ENCODE measurements at places on chromosomes 6 and 20. TPM values are rescaled to one million over a fixed set of nuclear protein-coding genes. Genes with fewer than 3 reads are reported as not detected.

The DST gene
- 442 TPM for total RNA-seq

The RAB23 gene
- total RNA-seq = 22.3 TPM

- DNase-seq = peak; percentile 58
- H3K36me3 ChIP-seq = no peaks in the 10 kb centered on the region
- H3K27me3 ChIP-seq = peaks cover 2% of the 10 kb centered on the region
- no peak overlapping the region for H3K4me3 ChIP-seq
- peaks cover 4% of the 10 kb centered on the region for H3K4me1 ChIP-seq
- no peak overlapping the region for H3K27ac ChIP-seq
Observed at GRCh38 chr20:11522366-11522741, 395.3 kb upstream of the BTBD3 start.

DNA sequence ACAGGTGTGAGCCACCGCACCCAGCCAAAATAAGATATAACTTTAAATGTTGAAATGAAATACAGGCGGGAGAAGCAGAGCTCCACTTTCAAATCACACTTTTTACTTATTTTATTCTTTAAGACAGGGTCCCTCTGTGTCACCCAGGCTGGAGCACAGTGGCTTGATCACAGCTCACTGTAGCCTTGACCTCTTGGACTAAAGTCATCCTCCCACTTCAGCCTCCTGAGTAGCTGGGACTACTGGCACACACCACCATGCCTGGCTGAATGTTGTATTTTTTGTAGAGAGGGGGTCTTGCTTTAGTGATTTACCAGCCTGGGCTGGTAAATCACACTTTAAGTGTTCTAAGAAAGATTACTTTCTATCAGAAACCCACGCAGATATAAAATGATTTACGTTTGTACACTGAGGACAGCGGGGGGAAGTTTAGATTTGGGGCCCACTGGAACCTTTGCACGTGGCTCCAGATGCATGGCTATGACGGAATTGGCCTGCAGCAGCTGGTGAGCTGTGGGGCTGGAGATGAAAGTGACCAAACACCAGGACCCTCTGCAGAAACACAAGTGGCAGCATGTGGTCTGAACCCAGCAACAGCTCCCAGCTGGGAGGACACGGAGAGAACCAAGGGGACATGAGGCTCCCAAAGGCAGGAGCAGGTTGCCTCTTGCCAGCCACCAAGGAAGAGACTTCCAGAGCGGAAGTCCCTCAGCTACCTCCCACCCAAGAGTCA is 26.4 kb upstream of the TLDC2 start:
- H3K4me3 ChIP-seq = no peak overlapping the region
- H3K36me3 ChIP-seq = no peaks in the 10 kb centered on the region
- peaks cover 50% of the 10 kb centered on the region for H3K4me1 ChIP-seq
- no peaks in the 10 kb centered on the region for H3K27me3 ChIP-seq
- H3K27ac ChIP-seq = peak overlapping the region; percentile 66

GRCh38 chr20:1478566-1478965 is 11.9 kb upstream of the NSFL1C start:
- H3K27me3 ChIP-seq = no peaks in the 10 kb centered on the region
- H3K4me3 ChIP-seq = no peak overlapping the region
- H3K4me1 ChIP-seq = peaks cover 9% of the 10 kb centered on the region
- H3K36me3 ChIP-seq = no peaks in the 10 kb centered on the region
- peak; percentile 59 for DNase-seq

DNA sequence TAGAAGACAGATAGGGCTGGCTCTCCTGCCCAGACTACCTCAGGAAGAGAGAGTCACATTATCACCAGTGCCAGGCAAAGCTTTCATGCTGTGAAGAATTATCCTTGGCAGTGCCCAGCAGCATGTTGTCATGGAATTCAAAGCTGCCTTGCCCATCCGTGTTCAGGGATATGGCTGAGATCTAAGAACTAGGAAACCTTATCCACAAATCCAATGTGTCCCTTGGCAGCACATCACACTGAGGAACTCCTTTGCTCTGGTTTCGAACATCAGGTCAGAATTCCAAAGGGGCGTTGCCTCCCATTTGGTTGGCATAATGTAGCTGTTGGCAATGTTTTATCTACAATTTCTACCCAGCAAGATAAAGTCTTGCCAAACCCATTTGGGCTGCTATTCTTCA is 52.7 kb downstream of the ADGRF1 start:
- H3K27me3 ChIP-seq = no peaks in the 10 kb centered on the region
- peaks cover 21% of the 10 kb centered on the region for H3K4me1 ChIP-seq
- no peak for DNase-seq
- H3K4me3 ChIP-seq = no peak overlapping the region
- H3K27ac ChIP-seq = no peak overlapping the region
- no peaks in the 10 kb centered on the region for H3K36me3 ChIP-seq

GRCh38 chr6:118344014-118344670 is 204.0 kb upstream of the PLN start:
- no peaks in the 10 kb centered on the region for H3K27me3 ChIP-seq
- DNase-seq = no peak
- H3K4me3 ChIP-seq = no peak overlapping the region
- H3K27ac ChIP-seq = no peak overlapping the region

DNA sequence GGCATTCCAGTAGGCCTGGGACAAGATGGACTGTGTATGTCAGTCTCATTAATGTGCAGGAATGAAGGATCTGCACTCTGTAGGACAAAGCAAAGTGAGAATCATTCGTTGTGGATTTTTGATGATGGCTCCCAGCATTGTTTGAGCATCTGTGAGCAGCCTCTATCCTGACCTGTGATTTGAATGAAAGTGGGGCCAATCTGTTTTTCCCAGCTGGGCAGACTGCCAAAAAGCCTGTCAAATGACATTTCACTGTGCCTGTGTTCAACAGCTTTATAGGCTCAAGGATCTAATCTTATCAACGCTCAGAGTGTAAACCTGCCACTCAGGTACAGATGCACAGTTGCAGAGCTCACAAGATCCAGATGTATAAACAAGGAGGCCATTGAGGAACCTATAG is 86.7 kb upstream of the SYNDIG1 start:
- no peak overlapping the region for H3K27ac ChIP-seq
- H3K4me3 ChIP-seq = no peak overlapping the region
- peaks cover 11% of the 10 kb centered on the region for H3K4me1 ChIP-seq
- DNase-seq = no peak

DNA sequence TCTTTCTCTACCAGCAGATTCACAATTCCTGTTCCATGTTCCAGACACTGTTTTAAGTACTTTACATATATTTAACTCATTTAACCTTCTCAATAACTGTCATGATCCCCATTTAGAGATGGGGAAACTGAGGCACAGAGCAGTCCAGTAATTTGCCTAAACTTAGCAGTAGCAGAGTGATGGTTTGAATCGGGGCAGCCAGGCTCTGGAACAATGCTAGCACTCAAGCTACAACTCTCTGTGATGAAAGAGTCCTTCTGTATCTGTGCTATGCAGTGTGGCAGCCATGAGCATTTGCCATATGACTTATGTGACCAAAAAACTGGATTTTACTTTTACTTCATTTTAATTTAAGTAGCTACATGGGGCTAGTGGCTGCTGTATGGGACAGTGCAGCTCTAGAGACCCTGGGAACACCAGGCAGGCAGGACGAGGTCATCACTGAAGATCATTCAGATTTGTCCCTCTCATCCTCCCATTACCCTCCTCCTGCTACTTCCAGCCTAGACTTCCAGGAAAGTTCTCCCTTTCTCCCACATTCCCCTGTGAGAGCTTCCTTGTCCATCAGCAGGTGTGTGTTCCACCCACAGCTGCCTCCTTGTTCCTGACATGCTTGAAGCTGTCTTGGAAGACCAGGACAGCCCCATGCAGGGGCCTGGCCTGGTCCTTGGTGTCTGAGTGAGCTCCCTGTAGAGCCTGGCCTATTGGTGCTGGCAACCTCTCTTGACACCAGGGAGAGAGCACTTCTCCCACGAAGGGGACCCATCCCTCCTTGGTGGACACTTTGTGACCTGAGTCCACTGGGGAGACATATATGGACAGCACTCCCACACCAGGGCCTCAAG is 157.0 kb downstream of the MRPL14 start:
- DNase-seq = no peak
- peaks cover 10% of the 10 kb centered on the region for H3K27me3 ChIP-seq
- H3K36me3 ChIP-seq = no peaks in the 10 kb centered on the region

DNA sequence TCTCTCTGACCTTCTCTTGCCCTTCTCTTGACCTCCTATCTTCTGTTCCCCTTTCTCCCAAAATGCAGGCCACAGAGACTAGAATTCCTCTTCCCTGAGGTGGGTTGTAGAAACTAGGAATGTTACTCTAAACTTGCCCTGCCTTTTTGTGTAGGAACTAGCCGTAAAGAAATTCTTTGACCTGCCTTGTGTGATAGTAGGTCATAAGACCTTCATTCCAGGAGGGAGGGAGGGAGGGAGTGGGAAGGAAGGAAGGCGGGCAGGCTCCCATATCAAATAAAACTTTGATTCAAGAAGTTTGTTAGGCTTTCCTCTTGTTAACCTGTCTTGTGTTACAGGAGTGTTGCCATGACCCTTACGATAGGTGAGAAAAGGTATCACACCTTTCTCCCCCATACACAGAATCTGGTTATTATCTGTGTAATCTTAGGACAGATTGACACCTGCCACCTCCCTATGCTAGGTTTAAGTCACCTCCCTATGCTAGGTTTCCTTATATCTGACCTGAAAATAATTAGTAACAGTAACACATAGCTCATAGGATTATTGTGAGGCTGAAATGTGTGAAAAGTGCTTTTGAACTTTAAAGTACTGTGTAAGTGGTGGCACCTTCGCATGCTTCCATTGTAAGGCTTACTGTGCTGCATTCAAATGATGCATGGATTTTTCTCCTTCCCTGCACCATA is 32.6 kb upstream of the FUCA2 start:
- no peaks in the 10 kb centered on the region for H3K27me3 ChIP-seq
- no peak for DNase-seq
- H3K27ac ChIP-seq = no peak overlapping the region
- no peaks in the 10 kb centered on the region for H3K36me3 ChIP-seq
- no peak overlapping the region for H3K4me3 ChIP-seq

- no peak for DNase-seq
- no peaks in the 10 kb centered on the region for H3K4me1 ChIP-seq
- no peak overlapping the region for H3K27ac ChIP-seq
- H3K27me3 ChIP-seq = no peaks in the 10 kb centered on the region
Observed at GRCh38 chr6:96104910-96105309, 89.1 kb downstream of the FUT9 start.

DNA sequence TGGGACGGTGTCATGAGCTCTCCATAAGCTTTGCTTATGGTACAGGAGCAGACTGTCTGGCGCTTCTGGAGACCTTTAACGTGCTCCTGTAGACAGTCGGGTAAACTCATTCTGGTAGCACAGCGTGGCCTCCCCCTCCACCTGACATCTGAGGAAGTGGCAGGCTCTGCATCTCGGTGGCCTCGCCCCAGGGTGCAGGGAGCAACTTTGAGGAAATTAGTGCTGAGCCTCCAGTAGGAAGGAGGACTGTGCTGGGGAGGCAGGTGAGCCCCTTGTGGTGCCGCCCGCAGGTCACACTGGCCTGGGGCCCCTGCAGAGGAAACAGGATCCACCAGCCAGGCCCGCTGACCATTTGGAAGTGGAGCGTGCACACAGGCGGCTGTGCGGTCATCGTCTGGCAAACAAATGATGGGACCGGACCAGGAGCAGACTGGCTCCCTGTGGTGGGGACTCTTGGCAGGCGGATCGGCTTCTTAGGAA is 57.9 kb downstream of the SYNJ2 start:
- peak; percentile 87 for DNase-seq
- H3K4me3 ChIP-seq = peak overlapping the region; percentile 26
- no peaks in the 10 kb centered on the region for H3K27me3 ChIP-seq
- peak overlapping the region; percentile 99 for H3K27ac ChIP-seq

DNA sequence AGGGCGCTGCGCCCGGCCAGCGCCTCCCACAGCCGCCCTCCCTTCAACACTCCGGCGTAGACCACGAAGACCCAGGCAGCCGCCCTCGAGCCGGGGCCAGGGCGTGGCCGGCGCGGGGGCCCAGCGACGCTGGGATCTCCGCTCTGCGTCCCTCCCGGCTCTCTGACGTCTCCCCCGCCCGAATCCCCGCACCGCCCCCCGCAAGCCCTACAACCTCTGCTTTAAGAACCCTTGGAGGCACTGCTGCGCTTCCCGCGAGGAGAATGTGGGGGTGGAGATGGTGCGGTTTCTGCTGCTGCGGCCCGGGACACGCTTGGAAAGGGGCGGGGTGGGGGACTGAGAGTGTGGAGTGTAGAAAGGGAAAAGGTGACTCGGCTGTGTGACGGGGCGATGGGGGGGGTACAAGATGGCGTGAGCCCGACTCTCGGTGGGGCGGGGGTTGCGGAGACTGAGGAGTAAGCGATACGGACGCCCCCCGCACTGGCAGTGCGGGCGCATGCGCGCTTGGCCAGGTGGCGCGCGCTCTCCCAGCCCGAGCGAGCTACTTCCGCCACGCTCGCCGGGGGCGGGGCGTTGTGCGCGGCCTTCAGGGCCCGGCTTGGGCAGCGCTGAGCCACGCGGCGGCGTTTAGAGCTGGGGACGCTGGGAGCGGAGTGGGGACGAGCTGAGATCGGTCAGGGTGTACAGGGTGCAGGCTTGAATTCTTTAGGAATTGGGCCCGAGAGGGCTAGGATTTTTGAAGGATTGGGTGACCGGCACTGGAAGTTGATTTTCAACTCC is at the start of gene SUPT3H:
Gene SUPT3H, minus strand, starts transcription at position 381 of the 780 bp plus-strand sequence.
- no peaks in the 10 kb centered on the region for H3K27me3 ChIP-seq
- H3K4me3 ChIP-seq = peak within 1 kb of the TSS; percentile 74
- no peaks in the 10 kb centered on the region for H3K36me3 ChIP-seq
- H3K4me1 ChIP-seq = peaks cover 11% of the 10 kb centered on the region

DNA sequence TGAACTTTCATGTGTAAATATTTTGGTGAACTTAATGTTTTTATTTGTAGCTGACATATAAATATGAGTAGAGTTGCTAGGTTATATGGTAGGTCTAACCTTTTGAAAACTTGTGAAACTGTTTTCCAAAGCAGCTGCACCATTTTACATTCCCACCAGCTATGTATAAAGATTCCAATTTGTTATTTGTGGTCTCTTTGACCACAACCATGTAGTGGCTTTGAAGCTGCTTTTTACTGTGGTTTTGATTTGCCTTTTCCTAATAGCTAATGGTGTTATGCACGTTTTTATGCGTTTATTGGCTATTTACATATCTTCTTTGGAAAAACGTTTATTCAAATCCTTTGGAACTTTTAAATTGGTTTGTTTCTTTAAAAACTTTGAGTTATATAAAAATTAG is 10.3 kb downstream of the CST3 start:
- no peak overlapping the region for H3K27ac ChIP-seq
- peak; percentile 44 for DNase-seq
- no peak overlapping the region for H3K4me3 ChIP-seq
- peaks cover 15% of the 10 kb centered on the region for H3K4me1 ChIP-seq

- H3K27ac ChIP-seq = no peak overlapping the region
- no peaks in the 10 kb centered on the region for H3K27me3 ChIP-seq
- no peak overlapping the region for H3K4me3 ChIP-seq
- no peaks in the 10 kb centered on the region for H3K36me3 ChIP-seq
- DNase-seq = peak; percentile 29
Observed at GRCh38 chr6:22442826-22443225, 126.5 kb upstream of the HDGFL1 start.

DNA sequence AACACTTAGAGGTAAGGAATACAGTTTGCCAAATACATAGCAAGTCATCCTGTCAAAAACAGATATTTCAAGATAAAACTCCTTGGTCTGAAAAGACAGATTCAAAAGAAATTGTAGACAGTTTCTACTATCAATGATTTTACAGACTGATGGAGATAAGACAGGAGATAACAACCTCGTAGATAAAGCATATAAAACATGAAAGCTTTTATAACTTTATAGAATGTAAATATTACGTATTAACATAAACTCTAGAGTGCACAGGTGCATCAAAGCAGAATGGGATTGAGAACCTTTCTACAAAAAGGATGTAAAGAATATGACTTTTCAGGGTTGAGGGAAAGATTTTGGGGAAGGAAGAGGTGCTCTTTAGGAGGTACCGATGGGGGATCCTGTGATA is 158.0 kb upstream of the CENPW start:
- H3K27ac ChIP-seq = no peak overlapping the region
- DNase-seq = no peak
- no peak overlapping the region for H3K4me3 ChIP-seq
